Calu3 (cell line): ENCODE measurements at places on chromosomes 12 and 14.

DNA sequence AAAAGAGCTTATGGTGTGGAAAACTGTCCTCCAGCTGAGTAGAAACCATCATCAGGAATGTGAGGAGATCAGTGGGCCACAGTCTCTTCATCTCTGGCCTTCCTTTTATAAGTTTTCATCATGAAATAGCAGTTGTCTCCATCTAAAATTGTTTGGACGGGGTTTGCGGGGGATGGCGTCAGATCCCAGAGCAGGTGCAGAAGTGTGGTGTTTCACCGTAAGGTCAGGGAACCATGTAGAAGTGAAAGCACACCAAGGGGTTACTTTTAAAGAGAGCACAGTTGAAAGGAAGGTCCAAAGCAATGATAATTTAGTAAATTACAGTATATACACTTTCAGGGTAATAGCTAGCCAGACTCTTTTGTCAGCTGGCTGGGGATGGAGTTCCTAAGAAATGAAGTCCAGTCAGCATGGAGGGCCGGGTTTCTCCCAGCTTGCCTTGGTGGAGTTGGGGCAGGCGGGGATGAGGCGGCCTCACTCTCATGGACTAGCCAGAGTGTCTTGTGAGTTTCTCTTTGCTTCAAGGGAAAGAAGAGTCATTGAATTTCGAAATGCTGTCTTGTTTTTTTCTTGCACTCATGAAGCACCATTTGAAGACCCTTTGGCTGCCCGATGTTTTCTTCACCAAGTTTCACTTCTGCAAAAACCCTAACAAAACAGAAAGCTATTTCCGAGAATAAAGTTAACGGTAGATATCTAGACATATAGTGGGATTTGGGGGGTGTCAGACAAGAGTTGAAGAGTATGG lies 100.6 kb downstream of the ETV6 start:
- no peak for DNase-seq

- DNase-seq: no peak
These were observed at the start of gene CIROP for GRCh38 chr14:23104591-23105347. Gene CIROP (minus strand): TSS chr14:23104989. CDS start chr14:23104920, 69 bp downstream.

DNA sequence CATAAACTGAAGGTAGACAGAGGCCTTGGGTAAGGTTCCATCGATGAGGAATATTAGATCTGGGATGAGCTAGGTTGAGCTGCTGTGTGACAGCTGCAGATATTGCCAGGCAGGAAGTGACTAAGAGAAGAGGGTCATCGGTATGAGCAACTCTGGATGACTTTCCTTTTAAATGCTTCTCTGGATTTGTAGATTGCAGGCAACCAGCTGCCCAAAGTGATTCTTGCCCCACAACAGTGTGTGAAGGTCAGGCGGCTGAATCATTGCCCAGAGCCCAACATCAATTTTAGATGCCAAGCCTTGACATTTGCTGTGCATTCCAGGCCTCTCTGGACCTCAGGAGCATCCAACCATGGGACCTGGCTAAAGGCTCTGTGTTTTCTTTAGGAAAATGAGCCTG lies 255.9 kb downstream of the DPF3 start:
- no peak for DNase-seq

GRCh38 chr14:99232714-99233214 lies 39.2 kb downstream of the BCL11B start:
- no peak for DNase-seq

- no peak for DNase-seq
These were observed 29.6 kb downstream of the BEGAIN start for GRCh38 chr14:100557658-100558057.

- DNase-seq: no peak
These were observed 17.5 kb upstream of the ERGIC2 start for GRCh38 chr12:29398495-29398894.
